ENCODE measurements at places on chromosomes 3 and 15.
A peak's percentile ranks its signal among the peaks of the same experiment; 100 is the strongest.

- no peaks in the 10 kb centered on the region for H3K36me3 ChIP-seq
- H3K27ac ChIP-seq = no peak overlapping the region
- DNase-seq = no peak
- H3K27me3 ChIP-seq = no peaks in the 10 kb centered on the region
Observed at GRCh38 chr3:138137861-138138260, 5.7 kb upstream of the A4GNT start.

DNA sequence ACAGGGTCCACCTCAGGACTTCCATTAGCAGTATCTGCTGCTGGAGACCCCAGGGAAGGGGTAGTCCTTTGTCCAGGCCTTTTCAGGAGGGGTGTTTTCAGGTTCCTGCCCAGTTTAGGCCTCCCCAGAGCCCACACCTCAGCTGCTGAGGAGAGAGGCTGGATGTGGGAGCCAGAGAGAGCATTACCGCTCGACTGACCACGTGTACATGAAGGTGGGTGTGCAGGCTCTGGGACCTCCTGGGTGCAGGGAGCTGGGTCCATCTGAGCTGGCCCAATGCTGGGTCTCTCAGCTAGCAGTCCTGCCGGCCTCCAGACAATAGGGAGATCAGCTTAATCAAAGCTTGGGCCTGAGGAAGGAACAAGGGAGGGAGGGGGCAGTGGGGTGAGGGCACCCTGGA lies 29.1 kb upstream of the POLG start:
- no peak overlapping the region for H3K4me3 ChIP-seq
- peaks cover 92% of the 10 kb centered on the region for H3K27me3 ChIP-seq
- H3K27ac ChIP-seq = no peak overlapping the region
- H3K4me1 ChIP-seq = peaks cover 7% of the 10 kb centered on the region

DNA sequence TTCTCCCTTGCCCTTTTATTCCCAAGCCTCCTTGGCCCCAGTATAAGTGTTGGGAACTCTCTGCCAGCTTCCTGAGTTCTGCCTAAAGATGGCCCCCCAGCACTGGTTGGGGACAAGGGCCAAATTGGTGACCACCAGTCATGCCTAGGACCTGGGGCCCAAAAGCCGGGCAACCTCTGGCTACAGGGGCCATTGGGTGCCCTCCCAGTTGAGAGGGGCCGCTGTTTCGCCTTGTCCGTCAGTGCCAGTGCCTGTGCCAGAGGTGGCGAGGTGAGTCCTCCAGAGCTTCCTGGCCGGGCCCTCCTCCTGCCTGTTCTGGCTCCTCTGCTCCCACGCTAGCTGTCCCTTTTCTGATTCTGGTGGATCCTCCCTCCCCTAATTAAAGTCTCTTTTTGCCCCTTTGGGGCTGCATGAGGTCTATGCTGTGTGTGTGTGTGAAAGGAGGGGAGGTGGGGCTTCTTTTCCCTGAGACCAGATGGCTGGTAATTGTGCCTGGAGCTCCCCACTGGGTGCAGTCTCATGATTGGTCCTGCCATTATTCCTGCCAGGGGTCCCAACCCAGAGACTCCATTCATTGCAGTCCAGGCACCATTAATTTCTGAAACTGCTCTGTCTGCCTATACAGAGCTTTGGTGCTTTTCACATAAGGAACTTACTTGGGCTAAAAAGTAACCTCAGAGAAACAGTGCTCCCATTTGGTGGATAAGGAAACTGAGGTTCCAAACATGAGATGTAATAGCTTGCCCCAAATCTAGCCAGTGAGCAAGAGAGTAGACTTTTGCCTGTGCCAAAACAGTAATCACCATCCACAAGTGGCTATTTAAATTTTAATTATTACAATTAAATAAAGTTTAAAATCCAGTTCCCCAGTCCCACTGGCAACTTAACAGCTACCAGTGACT lies 3.1 kb upstream of the TTLL3 start:
- H3K36me3 ChIP-seq = peaks cover 21% of the 10 kb centered on the region
- no peak overlapping the region for H3K27ac ChIP-seq
- no peaks in the 10 kb centered on the region for H3K27me3 ChIP-seq
- no peak overlapping the region for H3K4me3 ChIP-seq
- no peaks in the 10 kb centered on the region for H3K4me1 ChIP-seq

DNA sequence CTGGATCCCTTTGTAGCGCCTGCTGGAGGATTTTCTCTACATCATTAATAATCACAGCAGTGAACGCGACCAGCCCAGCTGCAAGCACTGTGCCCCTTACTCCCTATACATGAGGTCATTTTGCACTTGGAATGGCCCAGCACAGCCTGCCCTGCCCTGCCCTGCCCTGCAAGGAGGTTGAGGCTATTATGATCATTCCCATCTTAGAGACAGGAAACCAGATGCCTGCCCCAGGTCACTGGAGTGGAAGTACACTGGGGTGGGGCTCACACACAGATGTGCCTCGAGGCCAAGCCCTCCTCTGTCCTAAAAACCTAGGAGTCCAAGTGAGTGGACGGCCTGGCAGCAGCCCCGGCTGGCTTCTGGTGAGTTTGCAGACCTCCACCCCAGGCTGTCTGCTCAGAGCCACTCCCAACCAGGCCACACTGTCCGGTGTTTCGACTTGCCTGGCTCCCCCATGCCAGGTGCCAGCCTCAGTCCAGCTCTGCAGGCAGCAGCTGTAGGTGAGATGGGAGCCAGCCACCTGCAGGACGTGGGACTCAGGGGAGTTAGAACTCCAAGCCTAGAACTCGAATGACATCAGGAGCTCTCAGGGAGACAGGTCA lies 30.4 kb upstream of the SEC61A1 start:
- DNase-seq = no peak
- H3K4me3 ChIP-seq = no peak overlapping the region
- no peak overlapping the region for H3K27ac ChIP-seq

DNA sequence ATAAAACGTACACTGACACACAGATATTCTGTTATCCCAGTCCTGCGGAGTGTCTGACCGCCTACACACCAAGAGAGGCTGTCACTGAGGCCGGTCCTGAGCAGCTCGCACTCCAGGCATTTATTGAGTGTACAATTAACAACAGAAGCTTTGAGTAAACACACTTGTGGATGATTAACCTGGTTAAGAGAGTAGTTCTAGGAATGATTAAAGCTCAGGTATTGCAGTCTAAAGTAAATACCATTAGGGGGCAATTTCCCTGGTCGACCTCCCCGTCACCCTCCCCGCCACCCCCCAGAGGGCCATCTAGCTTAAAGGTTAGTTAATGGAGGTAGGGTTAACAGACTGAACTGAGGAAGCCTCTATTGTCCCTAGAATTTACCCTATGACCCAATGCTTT lies 1278.5 kb downstream of the NSUN3 start:
- no peak overlapping the region for H3K4me3 ChIP-seq
- H3K27me3 ChIP-seq = no peaks in the 10 kb centered on the region

DNA sequence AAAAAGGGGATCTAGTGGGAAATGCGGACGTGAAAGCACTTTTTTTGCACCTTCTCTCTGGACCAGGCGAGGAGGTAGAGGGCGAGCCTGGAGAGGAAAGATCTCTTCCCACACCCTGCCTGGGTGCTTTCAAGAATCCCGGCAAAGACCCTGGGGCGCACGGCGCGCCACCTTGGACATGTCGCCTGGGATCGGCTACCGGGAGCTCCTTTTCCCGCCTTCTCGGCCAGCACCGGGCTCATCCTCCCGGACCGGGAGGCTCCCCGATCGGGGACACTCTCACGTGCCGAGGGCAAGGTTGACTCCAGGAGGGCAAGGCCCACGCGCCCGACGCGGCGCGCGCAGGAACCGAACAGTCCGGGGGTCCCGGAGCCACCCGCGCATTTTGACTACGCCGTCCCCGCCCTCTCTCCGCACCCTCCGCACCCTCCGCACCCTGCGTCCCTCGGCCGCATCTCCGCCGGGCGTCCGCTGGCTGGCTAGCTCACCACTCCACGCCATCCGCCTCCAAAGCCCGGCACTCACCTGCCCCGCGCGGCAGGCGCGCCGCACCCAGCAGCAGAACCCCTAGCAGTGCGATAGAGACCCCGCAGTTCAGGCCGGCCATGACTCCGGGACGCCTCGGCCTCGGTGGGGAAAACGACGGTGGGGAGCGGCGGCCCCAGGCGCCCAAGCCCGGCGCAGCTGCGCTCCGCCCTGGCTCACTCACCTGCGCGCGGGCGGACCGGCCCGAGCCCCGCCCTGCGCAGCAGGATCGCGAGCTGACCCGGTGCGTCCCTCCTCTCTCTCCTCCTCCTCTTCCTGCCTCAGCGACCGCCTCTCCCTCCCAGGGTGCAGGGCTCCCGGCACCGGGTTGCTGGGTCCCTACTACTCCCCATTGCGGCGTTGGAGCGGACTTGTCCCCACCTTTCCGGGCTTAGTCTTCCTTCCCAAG lies at the start of gene CDCP1:
Gene CDCP1 (minus strand): TSS at position 698 of the 934 bp plus-strand sequence. CDS start 91 bp downstream, at position 607.
- H3K4me3 ChIP-seq = no peak within 1 kb of the TSS
- DNase-seq = no peak
- peaks cover 41% of the 10 kb centered on the region for H3K27me3 ChIP-seq
- no peaks in the 10 kb centered on the region for H3K4me1 ChIP-seq
- no peaks in the 10 kb centered on the region for H3K36me3 ChIP-seq

DNA sequence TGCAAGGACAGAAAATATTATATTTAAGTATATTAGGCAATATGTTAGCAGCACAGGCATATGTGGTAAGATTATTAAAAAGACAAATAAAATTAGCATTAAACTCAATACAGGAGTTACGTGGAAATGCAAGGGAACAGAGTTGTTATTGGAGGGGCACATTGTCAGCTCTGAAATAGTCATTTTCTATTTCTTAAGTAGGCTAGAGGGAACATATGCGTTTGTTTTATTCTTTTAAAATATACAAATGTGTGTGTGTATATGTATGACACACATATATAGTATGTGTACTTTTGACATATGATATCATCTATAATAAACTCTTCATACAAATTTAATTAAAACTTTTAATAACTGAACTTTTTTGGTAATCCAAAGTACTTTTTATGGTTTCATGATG lies 22.8 kb upstream of the VEPH1 start:
- no peaks in the 10 kb centered on the region for H3K4me1 ChIP-seq
- no peaks in the 10 kb centered on the region for H3K36me3 ChIP-seq
- no peak overlapping the region for H3K4me3 ChIP-seq
- no peak for DNase-seq
- H3K27ac ChIP-seq = no peak overlapping the region
- H3K27me3 ChIP-seq = no peaks in the 10 kb centered on the region

DNA sequence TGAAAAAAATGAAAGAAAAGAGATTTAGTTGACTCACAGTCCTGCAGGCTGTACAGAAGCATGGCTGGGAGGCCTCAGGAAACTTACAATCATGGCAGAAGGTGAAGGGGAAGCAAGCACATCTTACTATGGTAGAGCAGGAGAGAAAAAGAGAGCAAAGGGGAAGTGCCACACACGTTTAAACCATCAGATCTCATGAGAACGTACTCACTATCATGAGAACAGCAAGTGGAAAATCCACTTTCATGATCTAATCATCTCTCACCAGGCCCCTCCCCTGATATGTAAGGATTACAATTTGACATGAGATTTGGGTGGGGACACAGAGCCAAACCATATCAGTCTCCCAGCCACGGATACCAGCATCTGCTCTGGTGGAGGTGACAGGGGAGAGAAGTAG lies 50.8 kb upstream of the CPOX start:
- H3K27me3 ChIP-seq = peaks cover 3% of the 10 kb centered on the region
- no peak for DNase-seq
- H3K27ac ChIP-seq = no peak overlapping the region

GRCh38 chr3:33114622-33115023 lies 809 bp downstream of the CRTAP start:
- peak overlapping the region; percentile 94 for H3K4me3 ChIP-seq

DNA sequence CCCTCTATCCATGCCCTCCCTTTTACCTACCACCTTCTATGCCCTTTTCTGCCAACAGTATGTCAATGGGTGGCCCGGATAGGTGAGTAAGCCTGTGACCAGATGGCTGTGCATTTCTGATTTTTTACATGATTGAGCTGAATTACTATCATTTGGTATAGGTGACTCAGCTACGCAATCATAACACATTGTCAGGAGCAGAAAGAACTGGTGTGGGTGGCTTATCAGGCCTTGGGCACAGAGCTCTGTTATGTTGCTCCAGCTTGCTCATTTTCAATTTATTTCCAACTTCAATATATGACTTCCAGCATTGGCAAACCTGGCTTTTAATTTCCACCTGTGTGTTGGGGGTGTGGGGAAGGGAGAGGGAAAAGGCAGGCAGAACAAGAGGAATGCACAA lies 86.6 kb upstream of the AGBL1 start:
- H3K27me3 ChIP-seq = no peaks in the 10 kb centered on the region
- H3K27ac ChIP-seq = no peak overlapping the region
- H3K36me3 ChIP-seq = no peaks in the 10 kb centered on the region
- DNase-seq = no peak
- H3K4me1 ChIP-seq = no peaks in the 10 kb centered on the region
- no peak overlapping the region for H3K4me3 ChIP-seq
